ENCODE measurements at places on chromosomes 7 and 10.

DNA sequence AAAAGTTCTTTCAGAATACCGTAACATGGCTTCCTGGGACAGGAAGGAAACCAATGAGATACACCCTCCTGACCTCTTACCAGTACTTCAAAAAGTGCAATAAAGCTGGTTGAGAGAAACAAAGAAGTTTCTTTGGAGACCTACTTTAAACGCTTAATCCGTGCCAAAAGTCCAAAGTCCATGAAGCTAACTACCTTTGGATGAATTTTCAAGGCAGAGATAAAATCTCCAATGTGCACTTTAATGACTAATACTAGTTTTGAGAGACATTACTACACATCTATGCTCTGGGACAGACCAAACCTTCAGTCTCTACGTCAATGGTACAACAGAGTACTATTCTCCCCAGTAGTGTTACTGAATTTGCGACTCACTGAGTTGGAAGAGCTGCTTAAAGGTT is 46.1 kb downstream of the UBE2H start:
- DNase-seq = no peak

DNA sequence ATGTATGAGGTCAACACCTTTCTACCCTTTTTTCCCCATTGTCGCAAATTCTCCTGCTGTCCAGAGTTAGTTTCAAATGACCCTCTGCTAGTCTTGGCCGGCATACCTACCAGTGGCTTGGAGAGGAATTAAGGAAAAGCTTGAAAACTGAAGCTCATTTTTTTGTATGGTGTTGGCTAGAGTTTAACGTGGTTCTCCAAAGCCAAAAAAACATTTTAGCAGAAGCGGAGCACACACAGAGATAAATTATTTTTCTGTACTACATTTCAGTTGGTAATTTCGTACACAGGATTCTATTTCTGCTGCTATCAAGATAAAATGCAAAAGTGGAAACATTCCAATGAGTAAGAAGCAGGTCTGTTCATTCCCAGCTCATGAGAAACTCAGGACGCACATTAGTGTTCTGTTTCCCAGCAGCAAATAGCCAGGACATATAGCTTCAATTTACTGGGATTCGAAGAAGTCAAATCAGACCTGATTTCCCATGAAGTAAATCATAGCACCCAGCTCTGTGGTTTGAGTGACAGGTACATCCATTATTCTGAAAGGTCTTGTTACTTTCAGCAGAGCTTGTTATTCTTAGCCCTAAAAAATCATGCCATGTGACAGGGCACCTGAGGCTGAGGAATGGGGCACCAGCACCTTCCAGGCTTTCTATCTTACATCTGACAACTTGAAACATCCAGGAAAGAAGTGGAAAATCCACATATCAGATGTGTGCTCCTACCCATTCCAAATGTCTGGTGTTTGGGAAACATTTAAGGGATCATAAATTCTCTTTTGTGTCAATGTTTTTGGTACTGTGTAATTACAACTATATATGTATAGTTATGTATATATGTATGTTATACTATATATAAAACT is 215.9 kb upstream of the C7orf33 start:
- DNase-seq = no peak

DNA sequence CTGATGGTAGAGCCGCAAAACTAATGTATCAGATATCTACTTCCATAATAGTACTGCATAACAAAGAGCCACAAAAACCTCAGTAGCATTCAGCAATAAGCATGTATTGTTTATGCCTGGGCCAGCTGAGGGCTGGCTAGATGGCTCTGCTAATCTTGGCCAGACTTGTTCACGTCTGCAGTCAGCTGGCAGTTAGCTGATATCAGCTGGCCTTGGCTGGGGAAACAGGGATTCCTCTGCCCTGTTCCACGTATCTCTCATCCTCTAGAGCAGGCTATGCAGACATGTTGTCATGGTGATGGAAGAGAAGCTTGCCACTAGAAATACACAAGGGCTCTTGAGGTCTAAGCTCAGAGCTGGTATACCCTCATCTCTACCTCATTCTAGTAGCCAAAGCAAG is 62.9 kb downstream of the GRM8 start:
- peak; percentile 96 for DNase-seq

DNA sequence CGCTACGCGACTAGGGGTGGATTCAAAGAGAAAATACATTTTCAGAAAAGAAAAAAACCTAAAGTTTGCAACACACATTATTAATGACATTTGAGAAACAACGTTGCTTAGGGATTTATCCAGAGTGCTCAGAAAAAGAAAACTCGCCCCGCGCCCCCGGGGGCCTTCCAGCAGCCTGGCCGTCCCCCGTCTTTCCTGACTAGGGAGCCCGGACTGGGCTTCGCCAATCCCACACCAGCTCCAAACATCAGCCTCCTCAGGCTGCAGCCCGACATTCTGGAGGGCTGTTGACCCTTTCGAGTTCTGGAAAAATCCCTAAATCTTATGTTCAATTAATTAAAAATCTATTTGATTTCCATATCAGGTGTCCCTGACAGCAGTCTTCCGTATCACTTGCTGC is 48.6 kb downstream of the CLEC2L start:
- DNase-seq = no peak

DNA sequence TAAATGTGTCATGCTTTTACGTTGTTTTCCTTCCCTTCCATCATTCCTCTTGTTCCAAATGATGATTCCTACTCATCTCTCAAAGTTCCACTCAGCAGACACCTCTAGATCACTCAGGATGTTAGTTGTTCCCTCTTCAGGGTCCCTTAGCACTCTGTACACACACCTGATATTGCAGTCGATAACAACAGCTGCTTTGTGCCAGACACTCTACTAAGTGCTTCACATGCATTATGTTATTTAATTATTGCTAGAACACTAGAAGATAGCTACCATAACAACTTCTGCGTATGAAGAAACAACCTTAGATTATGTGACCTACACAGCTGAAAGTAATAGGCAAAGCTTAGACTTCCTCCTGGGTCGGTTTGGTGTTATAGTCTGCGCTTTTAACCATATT is 29.6 kb downstream of the PCBD1 start:
- DNase-seq = peak; percentile 84

DNA sequence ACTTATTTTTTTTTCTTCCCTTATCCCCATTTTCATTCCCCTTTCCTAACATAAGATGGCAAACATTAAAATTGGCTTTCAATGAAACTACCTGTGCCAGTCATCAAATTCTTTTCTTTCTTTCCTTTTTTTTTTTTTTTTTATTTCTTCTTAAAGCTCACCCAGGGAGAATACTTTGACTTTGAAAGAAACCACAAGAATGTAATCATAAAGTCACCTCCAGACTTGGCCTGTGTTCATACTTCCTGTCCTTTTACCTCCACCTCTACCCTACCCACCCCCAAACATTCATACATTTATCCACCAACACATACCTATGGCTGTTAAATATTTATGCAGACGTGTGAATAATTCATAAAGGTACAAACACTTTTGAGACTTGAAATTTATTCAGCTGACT is 254.6 kb downstream of the SLC25A13 start:
- DNase-seq = no peak

GRCh38 chr7:148625342-148625741 is 34.8 kb downstream of the C7orf33 start:
- no peak for DNase-seq

DNA sequence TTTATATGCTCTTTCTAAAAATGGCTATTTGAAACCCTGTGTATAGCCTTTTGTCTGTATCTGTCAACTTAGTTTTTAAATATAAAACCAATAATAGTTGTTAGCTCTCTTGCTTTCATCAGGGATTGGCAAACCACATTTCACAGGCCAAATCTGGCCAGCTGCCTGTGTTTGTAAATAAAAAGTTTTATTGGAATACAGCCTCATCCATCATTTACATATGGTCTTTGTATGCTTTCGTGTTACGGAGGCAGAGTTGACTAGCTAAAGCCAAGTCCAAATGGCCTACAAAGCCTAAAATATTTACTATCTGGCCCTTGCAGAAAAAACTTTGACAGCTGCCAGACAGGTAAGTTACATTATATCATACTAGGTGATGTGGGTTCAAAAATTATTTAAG is 235.0 kb downstream of the BICC1 start:
- no peak for DNase-seq

- DNase-seq = no peak
Measured at GRCh38 chr7:100778061-100778621, 44.7 kb downstream of the ZAN start.

DNA sequence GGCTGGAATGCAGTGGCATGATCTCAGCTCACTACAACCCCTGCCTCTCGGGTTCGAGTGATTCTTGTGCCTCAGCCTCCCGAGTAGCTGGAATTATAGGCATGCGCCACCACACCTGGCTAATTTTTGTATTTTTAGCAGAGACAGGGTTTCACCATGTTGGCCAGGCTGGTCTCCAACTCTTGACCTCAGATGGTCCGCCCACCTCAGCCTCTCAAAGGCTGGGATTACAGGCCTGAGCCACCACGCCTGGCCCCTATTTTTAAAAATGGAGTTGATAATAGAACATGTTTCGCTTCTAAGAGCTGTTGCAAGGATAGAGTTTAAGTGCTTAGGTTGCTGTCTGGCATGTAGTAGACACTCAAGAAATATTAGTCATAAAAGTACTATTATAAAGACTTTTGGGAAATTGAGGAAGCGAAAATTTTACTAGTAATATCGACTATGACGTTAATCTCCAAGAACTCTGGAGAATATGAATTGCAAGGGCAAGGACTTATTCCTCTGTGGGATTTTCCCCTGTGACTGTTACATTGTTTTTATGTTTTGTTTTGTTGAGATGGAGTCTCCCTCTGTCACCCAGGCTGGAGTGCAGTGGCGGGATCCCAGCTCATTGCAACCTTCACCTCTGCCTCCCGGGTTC is 7.9 kb downstream of the GTF2I start:
- DNase-seq = no peak

DNA sequence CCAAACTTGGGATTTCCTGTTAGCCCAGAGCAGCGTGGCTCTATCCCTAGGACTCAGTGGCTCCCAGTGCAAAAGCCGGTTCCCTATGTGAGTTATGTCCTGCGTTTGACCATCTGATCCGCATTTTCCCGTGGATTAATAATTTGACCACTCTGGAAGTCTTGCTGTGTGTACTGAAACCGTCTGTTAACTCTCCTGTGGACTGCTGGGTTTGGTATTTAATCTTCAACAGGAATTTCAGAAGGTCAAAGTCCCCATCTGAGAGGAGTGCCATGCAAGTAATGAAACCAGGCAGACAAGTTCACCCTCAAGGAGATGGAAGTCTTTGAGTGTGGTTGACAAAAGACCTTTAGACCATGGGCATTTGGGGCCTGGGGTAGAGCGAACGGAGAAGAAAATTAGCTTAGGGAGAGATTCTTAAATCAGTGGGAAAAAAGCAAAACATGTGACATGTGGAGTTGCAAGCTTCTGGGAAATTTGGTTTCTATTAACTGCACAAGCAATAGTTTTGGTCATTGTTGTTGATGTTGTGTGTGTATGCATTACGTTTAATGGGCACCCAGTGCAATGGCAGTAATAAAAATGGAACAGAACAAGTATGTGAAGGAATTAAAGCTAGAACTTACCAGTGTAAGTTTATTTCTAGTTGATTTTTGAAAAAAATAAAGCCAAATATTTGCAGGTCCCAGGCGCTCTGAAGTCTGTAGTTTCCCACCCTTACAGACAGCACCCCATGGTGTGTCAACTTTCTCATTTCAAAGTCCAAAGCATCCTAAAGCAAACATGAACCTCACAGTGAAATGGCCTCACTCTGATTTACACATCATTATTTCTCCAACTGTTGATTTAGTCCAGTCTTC is 38.2 kb downstream of the LYZL1 start:
- no peak for DNase-seq

DNA sequence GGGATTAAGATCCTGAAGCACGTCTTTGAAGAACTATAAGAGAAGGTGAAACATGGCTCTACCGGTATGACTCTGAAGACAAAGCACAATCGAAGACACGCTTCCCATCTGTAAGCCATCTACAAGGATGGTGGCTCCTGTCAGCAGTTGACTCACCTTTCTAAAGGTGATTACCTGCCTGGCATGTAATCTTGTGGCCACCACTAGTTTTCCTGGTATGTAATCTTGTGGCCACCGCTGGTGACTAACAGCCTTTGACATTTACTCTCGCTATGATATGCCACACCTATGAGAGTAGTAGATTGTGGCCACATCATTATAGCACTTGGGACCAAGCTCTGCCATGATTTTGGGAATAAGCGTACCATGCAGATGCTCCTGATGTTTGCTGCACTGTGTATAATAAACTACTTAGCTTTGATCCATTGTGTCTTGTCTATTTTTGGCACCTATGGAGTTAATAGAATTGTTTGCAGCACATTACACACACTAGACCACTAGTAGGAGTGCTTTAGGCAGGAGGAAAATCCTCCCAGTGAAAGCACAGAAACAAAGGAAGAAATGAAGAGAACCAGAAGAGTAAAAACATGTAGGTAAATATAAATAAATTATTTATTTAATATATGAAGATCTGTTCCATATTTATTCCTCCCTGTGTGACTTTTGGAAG is 59.8 kb downstream of the VAX1 start:
- DNase-seq = no peak

DNA sequence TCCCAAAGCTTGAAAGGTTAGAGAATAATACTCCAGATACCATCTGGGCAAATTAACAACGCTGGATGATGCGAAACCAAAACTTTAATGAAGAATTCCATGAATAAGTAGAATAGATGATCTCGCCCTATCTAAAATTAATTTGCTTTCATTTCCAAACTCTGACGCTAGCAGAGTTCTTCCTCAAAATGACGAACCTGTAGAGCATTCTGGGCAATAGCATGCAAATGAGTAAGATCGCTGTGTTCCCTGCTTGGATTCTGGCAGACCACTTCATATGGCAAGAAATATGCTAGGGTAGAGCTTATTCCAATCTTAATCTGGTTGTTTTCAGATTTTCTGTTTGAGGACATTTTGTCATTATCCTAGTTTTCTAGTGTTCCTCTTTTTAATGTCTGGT is 36.1 kb upstream of the SMNDC1 start:
- no peak for DNase-seq

GRCh38 chr7:78578686-78579085 is 780.1 kb downstream of the PHTF2 start:
- DNase-seq = no peak

- no peak for DNase-seq
Measured at GRCh38 chr7:156461881-156462665, 178.5 kb upstream of the RNF32 start.

DNA sequence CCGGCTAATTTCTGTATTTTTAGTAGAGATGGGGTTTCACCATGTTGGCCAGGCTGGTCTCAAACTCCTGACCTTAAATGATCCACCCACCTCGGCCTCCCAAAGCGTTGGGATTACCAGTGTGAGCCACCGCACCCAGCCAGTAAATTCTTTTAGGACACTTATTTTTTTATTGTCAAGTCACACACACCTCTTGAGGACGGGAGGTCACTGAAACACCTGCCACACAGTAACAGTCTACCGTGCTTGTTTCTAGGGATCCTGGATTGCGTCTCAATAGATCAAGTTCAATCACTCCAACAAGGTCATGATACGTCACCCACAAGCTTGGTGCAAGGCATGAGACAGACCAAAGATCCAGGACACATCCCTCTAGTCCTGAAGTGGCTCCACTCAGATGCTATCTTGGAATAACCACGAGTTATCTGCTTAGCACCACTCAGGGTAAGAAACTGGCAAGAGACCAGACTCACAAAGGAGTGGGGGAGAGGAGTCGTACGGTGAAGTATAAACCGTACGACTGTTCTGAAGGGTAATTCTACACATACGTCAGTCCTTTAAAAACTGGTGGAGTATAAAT is 58.9 kb upstream of the NCAPG2 start:
- no peak for DNase-seq

GRCh38 chr10:2658780-2659179 is 408.6 kb upstream of the PFKP start:
- no peak for DNase-seq
